ENCODE measurements at places on chromosomes 12 and 14.

- DNase-seq, result no peak
Observed at GRCh38 chr14:56903304-56903969, 93.2 kb upstream of the OTX2 start.

DNA sequence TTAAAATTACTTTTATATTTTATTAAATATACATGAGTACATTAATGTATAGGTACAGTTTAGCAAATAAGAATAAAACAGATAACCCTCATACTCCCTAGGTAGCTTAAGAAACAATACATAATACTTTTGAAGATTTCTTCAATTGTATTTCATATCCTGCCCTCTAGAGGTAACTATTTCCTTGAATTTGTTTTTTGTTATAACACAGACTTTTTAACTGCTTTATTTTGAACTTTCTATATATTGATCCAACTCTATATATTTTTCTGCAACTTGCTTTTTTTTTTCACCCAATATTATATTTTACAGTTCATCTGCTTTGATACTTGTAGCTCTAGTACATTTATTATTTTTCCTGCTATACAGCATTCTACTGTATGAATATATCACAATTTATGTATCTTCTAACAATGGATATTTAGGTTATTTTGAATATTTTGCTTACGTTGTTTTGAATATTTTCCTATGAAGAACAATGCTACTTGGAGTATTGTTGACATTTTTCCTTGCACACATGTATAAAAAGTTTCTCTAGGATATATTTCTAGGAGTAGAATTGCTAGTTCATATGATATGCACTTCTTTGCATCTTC lies 72.8 kb upstream of the ABCD2 start:
- DNase-seq, result no peak

DNA sequence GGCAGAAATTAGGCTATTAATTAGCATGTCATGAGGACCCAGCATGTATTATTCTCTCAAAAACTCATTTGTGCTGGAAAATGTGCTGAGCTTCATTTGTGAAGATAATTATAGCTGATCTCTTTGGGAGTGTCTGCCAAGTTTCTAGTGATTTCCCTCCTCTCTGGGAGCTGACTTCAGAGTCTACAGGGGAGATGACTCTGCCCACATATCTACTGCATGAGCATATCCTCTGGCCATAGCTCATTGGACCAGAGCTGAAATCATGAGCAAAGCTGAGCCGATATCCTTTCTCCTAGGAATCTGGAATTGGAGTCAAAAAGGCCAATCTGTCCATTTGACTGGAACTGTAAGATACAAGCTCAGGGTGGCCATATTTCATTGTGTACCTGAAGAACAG lies 5.9 kb downstream of the CCDC198 start:
- no peak for DNase-seq

DNA sequence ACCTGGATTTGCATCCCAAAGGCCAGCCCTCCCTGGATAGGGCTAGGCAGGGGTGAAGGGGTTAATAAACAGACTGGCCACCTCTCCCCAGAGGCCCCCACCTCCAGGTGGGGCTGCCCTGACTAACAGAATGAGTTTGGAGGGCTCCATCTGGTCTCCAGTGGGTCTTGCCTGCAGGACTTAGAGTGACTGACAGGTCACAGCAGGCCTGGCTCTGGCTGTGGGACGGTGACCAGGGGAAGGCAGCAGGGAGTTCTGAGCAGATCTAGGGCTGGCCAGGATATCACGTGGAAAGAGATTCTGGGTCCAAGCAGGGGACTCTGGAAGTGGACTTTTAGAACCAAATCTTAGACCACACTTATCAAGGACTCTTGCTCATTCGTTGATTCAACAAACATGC lies 40.9 kb upstream of the LHX5 start:
- DNase-seq, result no peak
